ENCODE measurements at places on chromosomes 6 and 20.

- DNase-seq, result no peak
Measured at GRCh38 chr6:81758221-81758620, 5.7 kb upstream of the TENT5A start.

- DNase-seq, result no peak
Measured at GRCh38 chr20:34639755-34640222, 37.1 kb downstream of the PIGU start.

DNA sequence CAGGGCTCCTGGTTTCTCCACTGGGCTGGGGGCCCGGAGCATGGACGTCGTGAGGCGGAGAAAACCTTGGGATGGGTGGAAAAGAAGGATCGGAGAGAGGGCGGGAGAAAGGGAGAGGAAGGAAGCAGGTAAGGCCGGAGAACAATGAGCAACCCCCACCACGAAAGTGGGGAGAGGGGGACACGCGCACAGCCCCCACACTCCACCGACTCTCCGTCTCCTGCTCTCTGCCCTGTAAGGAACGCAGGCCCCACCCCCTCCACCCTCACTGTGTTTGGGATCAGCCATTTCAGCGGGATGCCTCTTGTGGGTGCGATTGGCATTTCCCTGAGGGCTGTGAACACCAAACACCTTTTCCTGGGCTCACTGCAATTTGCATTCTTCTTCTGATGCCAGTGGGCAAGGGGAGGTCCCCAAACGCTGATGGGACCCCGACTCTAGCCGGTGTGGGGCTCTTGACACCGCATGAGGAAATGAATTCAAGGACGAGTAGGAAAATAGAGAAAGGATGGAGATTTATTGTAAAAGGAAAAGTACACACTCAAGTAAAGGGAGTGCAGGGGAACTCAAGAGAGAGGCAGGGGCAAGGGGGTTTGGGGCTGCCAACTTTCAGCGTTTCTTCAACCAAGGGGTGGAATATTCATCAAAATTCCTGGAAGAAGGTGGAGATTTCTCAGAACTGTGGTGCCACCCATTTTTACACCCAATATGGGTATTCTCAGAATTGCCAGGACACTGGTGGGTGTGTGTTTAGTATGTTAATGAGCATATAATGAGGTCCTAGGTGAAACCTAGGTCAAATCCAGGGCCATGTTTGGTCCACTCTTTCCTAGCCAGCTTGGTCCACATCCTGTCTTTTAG, 13.1 kb upstream of the RAET1L start:
- DNase-seq, result no peak

DNA sequence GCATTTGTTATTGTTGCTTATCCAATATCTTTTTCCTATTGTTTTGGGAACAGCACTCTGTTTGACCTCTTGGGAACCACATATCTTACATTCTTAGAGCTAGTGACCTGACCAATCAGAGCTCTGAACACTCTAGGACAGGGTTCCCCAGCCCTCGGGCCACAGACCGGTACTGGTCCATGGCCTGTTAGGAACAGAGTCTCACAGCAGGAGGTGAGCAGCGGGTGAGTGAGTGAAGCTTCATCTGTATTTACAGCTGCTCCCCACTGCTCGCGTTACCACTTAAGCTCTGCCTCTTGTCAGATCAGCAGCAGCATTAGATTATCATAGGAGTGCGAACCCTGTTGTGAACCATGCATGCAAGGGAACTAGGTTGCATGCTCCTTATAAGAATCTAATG, 226.0 kb upstream of the TSHZ2 start:
- no peak for DNase-seq

DNA sequence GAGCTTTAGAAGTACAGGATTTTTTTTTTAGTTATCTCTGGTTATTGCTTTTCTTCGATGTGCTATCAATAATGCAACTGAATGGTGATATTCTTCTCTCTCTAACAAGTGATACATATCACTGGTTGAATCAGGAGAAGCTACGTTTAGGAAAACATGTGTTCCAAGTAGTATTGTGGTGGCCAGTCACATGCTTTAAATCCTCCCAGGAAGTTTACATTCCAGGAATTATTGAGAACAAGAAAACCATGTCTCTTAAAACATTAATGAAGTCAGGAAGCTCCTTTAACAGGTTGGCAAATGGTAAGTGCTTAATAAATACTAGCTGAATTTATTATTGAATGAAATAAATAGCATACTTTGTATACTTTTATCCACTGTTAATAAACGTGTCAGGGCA, 371.1 kb downstream of the BCKDHB start:
- no peak for DNase-seq

DNA sequence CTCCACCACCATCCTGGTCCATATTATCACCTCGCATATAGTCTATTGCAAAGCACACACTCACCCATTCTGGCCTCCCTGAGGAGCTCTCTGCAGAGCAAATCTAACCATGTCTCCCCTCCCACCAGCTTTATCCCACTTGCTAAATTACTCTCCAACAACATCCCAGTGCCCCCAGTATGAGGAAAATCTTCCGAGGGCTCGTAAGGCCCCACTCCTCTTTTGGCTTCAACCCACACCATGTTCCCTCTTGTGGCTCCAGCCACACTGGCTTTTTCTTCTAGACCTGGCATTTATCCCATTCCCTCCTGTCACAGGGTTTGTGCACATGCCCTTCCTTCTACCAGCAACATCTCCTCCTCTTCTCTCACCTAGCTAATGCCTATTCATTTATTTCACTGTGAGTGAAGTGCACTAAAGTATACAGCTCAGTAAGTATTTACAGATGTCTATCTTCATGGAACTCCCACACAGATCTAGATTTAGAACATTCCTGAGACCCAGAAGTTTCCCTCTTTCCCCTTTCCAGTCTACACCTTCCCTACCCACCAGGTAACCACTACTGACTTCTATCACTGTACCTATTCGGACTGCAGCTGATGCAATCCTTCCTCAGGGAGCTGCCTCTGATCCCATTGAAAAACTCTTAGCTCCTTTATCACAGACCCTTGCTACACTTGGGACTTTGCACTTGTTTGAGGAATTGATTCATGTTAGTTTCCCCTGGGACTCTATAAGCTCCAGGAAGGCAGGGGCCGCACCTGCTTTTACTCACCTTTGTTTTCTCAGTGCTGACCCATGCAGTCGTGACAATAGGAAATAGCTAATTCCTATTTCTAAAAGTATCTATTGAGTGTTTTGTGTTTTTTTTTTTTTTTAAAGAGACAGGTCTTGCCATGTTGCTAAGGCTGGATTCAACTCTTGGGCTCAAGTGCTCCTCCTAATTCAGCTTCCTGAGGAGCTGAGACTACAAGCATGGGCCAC, 15.5 kb downstream of the MRPL14 start:
- DNase-seq, result no peak

- no peak for DNase-seq
Measured at GRCh38 chr6:169839898-169840631, 88.6 kb downstream of the ERMARD start.

DNA sequence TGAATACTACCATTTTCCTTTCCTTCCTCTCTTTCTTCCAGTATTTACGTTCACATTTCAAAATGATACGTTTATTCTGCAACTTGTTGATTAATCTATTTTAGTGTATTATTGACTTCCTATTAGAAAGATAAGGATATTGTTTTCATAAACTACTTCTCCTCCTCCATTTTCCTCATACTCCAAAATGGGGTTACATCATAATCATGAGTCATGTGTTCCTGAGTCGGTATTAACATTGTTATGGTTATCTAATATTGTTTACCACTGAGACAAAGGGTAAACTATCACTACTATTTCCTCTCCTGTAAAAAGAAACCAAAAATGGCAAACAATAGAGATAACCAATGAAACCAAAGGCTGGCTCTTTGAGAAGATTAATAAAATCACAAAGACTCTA, 126.5 kb upstream of the CDYL start:
- DNase-seq, result no peak

DNA sequence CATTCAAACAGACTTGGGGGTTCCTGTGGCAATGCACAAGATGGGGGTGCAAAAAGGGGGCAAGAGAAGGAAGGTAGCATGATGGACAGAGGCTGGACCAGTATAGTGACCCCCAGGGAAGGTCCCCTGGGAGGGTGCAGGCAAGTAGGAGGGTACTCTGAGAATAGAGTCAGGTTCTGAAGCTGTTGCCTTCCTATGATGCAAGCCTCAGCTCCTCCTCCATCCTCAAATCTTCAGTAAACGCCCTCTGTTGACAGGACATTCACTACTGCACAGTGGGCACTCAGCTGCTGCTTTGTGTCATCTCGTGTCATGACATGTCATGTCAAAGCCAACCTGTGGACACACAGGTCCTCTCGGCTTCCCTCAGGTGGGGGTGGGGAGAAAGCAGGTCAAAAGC, 5.8 kb upstream of the SDCBP2 start:
- DNase-seq, result no peak

DNA sequence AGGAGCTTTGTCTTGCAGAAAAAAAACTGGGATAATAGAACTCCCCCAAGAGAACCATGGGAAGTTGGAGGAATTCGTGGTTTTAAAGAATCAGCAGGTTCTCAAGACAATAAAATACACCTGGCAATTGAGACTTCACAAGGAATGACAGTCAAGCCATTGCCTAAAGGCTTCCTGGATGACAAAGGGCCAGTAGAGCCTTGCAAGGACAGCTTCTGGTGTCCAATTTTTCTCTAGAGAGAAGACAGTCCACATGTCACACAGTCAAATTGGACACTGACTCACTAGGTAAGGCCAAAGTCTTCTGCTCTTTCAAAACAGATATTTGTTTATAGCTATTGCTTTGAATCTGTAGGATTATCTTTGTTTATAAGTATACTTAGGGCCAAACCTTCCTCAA, 80.3 kb upstream of the BMP5 start:
- DNase-seq, result no peak

DNA sequence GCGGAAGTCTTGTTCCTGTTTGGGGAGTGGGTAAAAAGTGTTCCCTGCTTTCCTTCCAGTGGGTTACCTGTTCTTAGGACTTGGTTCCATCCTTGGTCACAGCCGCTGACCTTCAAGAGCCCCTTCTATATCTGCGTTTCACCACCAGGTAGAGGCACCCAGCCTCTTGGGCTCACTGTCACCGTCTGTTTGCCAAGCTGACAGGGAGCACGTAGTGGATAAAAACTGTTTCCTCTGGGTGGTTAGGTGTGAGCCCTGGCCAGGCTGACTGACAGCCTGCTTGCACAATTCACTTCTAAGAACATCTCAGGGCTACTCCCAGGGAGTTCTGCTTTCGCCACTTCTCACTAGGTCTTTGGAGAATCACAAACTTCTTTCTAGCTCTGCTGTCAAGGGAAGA, 1.8 kb upstream of the JPH2 start:
- no peak for DNase-seq

- DNase-seq, result no peak
Measured at GRCh38 chr6:158357570-158358216, 45.4 kb downstream of the TULP4 start.

DNA sequence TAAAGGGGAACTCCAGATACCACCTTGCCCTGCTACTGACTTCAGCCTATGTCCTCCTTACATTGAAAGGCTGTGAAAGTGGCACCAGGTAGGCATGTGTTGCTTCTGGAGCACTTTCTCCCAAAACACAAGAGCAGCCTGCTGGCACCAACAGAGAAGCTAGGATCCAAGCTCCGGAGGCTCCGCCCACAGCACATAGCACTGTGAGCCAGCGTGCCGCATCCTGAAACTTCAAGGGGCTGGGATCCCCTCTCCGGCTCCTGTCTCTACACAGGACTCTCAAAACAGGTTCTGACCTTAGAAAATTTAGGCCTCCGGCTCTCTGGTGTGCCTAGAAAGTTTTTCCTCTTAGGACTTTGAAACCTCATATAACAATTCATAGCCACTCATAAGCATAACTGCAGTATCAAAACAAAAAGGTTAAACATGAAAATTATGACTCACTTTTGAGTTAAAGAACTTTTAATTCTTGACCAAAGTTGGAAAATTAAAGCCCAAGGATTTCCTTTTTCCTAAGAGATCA, 41.1 kb downstream of the EZR start:
- DNase-seq, result no peak

- no peak for DNase-seq
Measured at GRCh38 chr20:11331096-11331495, 586.6 kb upstream of the BTBD3 start.

DNA sequence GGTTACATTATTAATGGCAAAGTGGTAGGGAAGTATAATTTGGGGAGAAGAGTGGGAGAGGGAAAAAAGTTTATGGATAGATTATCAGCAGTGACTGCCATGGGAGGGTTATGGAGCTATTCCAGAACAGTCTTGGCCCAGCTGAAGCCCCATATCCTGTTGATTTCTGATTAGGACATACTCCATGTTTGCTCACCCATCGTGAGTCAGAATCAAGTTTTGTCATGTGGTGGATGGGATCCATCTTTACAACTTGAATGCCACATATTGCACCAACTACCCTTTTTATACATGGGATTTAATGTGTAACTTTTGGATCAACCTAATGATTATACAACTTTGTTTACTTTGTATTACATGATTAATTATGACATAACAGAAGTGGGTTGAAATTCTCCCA, 217.0 kb downstream of the HAO1 start:
- no peak for DNase-seq

- no peak for DNase-seq
Measured at GRCh38 chr6:24191346-24191745, 65.3 kb downstream of the NRSN1 start.

DNA sequence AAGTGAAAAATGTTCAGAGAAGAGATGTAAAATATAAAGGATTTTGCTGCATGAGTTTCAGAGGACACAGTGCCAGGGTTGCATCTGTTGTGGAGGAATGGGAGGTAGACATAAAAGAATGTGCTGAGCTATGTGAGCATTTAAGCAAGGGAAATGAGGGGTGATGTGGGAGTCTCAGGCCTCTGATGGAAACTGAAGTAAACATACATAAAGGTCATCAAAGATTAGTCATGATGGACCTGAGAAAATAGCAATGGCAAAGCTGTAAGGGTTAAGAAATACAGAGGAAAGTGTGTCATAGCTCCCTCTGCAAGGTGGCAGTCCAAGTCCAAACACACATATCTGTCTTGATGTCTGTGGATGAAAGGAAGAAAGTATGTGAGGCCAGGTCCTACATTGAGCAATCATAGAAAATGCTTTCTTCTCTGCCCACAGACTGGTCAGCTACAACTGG, 306.6 kb upstream of the ECI2 start:
- DNase-seq, result no peak

DNA sequence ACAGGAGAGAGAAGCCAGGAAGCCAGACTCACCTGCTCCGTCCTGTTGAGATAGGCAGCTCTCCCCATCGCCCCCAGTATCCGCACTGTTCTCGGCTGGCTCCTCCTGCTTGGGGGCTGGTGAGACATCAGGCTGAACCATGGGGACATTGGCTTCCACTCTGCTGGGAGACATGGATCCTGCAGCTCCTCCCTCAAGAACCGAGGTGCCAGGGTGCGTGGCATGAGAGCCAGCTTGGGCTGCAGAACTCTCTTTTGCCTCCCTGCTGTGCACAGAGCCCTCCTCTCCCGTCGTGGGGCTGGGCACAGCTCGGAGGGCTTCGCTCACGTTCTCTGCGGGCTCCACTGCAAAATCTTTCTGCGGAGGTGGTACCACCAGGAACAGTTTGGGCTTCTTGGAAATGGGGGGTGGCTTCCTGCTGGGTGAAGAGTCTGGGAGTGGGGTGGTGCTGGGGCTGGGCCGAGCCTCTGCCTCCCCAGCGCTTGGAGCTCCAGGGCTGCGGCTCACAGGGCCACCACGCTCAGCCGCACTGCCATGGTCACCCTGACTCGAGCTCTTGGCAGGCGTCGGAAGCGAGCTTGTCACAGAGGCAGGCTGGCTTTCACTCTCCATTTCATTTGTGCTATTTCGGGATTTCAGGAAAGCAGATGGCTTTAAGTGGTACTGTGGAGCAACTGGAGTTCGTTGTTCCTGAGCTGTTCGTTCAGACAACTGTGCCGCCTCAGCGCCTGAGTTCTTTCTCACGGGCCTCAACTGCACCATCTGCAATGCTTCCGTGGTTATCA, 26.5 kb downstream of the HEBP2 start:
- no peak for DNase-seq

Measured in Kasumi-1 (cell line).